A673 (cell line): ENCODE measurements at places on chromosomes 11 and 22. TPM values are rescaled to one million over a fixed set of nuclear protein-coding genes. Genes with fewer than 3 reads are reported as not detected.

The PNPLA3 gene
- total RNA-seq = 11.8 and 15.6 TPM in 2 replicates

The SLC6A5 gene
- total RNA-seq = not detected in 2 replicates

The UQCC3 gene
- 28.0 and 29.0 TPM in 2 replicates for total RNA-seq

The PARVG gene
- 13.9 and 14.7 TPM in 2 replicates for total RNA-seq

The SLC22A8 gene
- not detected in 2 replicates for total RNA-seq

The CFAP300 gene
- total RNA-seq = 10.9 and 11.3 TPM in 2 replicates

The UBQLNL gene
- not detected in 2 replicates for total RNA-seq

The OR6X1 gene
- not detected in 2 replicates for total RNA-seq

The RIMBP3B gene
- 0.87 and 1.0 TPM in 2 replicates for total RNA-seq

The FOXRED2 gene
- 53.8 and 60.4 TPM in 2 replicates for total RNA-seq

The LGR4 gene
- 24.7 and 27.9 TPM in 2 replicates for total RNA-seq
